ENCODE measurements at places on chromosomes 11 and 22.

- DNase-seq = no peak
Measured at GRCh38 chr11:91850021-91850420, 374.6 kb upstream of the FAT3 start.

DNA sequence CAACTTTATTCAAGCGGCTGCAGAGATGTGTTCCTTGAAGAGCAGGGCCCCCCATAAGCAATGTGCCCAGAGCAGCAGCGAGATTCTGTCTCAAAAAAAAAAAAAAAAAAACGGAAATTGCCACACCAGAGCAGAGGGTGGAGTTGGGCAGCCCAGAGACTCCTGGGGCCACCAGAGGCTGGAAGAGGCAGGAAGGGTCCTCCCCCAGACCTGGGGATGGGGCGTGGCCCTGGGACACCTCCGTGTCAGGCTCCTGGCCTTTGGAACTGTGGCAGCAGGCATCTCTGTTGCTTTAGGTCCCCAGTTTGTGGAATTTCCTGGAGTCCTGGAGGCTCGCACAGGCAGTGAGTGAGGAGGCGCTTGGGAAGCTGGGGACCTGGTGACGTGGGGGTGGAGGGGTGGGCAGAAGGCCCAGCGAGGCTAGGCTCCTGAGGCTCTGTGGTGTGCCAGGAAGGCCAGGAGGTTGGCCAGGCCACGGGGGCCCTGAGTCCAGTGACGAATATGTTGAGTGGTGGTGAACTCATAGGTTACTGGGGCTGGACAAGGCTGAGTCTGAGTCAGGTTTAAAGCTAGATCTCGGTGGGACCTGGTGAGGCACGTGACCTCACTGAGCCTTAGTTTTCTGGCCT lies 735.6 kb downstream of the BRD1 start:
- no peak for DNase-seq

DNA sequence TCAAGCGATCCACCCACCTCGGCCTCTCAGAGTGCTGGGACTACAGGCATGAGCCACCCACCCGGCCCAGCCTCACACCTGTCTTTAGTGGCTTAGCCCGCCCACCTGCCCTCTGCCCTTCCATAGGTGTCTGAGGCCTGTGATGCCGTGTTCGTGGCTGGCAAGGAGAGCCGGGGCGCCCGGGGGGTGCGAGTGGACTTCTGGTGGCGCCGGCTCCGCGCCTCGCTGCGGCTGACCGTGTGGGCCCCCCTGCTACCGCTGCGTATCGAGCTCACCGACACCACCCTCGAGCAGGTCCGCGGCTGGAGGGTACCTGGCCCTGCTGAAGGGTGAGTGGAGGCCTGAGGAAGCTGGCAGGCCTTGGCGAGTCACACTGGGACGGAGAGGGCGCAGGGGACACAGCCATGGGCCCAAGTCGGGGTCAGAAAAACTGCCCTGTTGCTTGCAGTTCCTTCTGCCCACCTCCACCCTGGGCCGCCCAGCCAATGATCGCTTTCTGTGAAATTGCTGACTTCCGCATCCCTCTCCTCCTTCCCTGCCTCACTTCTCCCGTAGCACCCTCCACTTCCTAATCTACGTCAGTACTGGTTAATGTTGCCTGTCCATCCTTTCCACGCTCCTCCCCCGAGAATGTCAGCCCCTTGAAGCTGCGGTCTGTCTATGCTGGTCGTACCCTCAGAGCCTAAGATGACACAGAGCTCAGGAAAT lies 9.3 kb downstream of the TMEM132A start:
- DNase-seq = no peak

DNA sequence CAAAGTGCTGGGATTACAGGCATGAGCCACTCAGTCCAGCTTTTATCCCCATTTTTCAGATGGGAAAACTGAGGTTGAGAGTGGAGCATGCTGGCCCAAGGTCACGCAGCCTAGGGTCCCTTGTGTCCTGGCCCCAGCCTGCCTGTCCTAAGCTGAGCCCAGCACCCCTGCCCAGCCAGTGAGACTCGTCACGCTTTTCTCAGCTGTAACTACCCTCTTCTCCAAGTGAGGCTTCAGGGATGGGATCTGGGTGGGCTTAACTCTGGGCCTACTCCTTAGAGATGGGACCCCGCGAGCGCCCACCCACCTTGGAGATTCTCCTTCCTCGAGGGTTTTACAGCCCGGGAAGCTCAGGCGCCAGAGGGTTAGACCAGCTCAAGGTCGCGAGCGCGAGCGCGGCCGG lies 390 bp upstream of the TMEM151A start:
- DNase-seq = no peak

- DNase-seq = no peak
Measured at GRCh38 chr11:124108156-124108555, 7.1 kb upstream of the VWA5A start.

DNA sequence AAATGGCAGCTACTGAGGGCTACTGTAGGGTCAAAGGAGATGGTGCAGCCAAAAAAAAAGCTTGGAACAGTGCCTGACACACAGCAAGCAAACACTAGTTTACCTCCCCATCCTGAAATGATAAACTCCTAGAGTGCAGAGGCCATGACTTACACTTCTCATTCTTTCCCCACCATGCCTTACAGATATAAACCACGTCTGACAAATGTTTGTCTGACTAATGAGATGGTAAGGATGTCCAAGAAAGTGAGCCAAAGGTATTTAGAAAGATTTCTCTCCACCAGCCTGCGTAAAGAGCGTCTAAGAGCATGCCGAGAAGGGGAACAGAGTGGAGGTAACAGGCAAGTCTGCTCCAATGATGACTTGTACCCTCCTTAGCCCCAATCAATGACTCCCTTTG lies 99.0 kb downstream of the LARGE1 start:
- DNase-seq = no peak

GRCh38 chr11:26287067-26287518 lies 44.8 kb upstream of the ANO3 start:
- DNase-seq = no peak

GRCh38 chr11:94449029-94449428 lies 44.6 kb downstream of the MRE11 start:
- no peak for DNase-seq

DNA sequence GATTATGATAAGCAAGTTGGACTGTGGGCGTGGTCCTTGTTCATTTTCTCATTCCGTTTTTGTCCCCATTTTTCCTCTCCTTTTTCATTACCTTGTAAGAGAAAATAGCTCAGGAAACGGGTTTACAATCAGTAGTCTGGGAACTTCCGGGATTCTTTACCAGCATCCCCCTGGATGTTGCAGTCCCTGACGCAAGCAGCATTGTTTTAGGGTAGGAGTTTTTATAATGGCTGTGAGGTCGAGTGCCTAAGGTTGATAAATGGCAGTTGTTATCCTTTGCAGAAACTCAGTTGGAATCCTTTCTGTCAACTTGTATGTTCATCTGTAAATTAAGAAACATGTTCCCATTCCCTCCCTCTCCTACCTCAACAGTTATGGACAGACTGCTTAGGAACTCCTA lies 68.3 kb downstream of the ARHGEF12 start:
- DNase-seq = no peak
